ENCODE measurements at places on chromosomes 3 and 15. TPM values are rescaled to one million over a fixed set of nuclear protein-coding genes. Genes with fewer than 3 reads are reported as not detected.

DNA sequence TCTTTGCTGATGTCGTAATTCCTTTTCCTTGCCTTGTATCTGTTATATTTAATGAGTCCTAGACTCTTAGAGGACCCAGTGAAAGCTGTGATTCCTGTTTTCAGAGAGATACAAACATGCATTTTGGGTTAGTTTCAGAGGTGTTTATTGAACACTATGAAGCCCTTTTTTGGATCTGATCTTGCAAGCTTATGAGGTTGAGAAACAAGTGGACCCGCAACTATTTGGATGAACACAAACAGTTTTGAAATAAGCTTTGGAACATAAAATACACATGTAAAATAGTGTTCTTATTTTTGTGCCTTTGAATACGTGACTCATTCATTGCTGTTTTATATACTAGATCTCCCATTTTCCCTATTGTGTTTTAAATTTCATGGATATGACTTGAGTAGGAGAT lies 33.5 kb downstream of the SNRK start:
- DNase-seq = no peak

Gene LHFPL4
- not detected for total RNA-seq

Gene DENND4A
- total RNA-seq = 11.1 TPM

Gene PLAAT1
- total RNA-seq = not detected

DNA sequence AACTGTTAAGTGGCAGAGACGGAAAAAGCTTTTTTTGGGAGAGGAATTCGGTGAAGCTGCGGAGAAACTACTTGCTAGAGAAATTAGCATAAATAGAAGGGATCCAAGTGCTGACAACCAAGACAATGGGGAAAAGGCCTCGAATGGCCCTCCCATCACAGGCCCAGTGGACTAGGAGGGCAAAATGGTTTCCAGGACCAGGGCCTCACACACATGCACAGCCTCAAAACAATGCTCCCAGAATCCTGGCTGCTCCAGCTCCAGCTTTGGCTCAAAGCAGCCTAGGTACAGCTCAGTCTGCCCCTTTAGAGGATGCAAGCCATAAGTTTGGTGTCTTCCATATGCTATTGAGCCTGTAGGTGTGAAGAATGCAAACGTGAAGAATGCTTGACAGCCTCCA lies 388.2 kb downstream of the OTOL1 start:
- no peak for DNase-seq

Gene CKMT1B
- total RNA-seq = not detected

Gene LTK
- total RNA-seq = 3.1 TPM

Gene KBTBD8
- total RNA-seq = 6.2 TPM

- DNase-seq = no peak
Observed at GRCh38 chr3:186879781-186880180, 37.3 kb downstream of the ADIPOQ start.
